NCI-H187 treated with DMSO at 0.1 percent for 48 hours (cell line): ENCODE measurements at places on chromosomes 6 and 20.

GRCh38 chr6:43511824-43512415 lies 1.8 kb upstream of the LRRC73 start:
- no peak for DNase-seq

GRCh38 chr6:43265564-43265963 lies 22.3 kb downstream of the TTBK1 start:
- no peak for DNase-seq

DNA sequence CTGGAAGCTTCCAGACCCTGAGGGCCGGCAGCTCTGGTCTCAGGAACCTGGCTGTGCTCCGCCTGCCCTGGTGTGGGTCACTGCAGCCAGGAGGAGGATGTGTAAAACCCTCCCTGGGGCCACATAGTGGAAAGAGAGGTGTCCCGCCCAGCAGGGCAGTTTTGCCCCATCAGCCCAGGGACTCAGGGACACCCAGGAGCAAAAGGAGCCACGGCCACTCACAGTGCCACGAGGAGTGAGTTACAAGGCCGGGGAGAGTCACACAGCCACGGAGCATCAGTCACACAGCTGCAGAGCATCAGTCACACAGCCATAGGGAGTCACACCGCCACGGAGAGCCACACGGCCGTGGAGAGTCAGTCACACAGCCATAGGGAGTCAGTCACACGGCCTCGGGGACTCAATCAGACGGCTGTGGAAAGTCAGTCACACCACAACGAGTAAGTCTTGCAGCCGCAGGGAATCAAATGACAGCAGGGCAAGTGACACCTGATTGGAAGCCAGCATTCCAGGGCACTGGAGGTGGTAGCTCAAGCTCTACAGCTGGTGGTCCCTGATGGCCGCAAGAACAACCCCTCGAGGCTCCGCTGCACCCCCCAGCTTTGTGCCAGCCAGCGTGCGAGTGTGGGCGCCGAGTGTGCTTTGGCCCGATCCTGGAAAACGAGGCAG lies 60.9 kb downstream of the DLL1 start:
- no peak for DNase-seq

DNA sequence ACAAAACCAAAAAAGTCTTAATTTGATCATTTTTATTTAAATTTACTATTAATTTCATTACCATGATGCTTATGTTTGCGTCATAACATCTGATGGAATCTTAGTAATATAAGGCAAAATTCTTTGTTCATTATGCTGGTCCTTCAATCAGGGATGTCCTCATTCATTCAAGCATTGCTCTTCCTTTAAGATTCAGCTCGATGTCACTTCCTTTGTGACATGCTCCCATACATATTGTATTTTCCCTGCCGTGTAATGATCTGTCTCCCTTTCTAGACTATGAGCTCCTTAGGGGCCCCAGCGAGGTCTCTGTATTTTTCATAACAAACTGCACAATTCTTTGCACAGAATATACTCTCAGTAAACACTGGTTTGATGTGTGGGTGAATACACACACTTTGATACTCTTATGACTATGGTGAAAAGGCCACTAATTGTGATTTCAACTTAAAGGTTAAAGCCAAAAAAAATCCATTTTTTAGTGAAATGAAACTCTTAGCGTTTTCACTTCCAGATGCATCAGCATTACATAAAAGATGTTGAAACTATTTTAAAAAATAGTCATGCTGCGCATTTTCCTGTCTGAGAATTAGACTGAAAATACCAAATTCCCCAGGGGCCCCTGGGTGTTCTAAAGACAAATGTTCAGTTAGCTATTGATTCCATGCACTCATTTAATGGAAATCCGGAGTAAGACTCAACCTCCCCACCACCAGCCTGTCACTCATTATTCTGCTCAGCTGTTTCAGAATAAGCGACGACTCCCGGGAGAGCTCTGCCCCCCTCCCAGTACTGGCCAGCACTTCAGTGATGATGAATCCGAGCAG lies 169.7 kb downstream of the ATXN1 start:
- no peak for DNase-seq

DNA sequence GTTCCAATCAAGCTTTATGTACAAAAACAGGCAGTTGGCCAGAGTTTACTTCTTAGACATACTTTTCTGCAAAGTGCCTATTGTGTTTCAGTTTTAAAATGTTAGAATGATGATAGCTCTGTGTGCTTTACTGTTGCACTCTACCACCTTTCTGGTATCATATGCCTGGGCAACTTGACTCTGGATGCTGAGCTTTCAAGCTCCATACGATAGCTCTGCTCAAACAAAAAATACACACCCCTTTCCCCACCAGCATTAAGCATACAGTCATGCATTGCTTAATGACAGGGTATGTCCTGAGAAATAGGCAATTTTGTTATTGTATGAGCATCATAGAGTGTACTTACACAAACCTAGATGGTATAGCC lies 123.1 kb downstream of the RCAN2 start:
- no peak for DNase-seq

DNA sequence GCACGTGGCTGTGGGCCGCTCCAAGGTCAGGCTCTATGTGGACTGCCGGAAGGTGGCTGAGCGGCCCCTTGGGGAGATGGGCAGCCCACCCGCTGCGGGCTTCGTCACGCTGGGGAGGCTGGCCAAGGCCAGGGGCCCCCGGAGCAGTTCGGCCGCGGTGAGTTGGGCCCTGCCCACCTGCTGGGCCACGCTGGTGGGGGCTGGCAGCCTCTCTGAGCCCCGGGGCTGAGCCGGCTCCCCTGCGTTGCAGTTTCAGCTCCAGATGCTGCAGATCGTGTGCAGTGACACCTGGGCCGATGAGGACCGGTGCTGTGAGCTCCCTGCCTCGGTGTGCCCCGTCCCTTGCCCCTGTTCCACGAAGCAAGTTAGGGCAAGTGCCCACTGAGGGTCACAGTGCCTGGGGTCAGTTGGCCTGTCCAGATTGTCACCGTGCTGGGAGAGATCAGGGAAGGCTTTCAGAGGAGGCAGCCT lies 27.1 kb downstream of the COL20A1 start:
- DNase-seq: no peak

GRCh38 chr20:16132036-16132798 lies 441.0 kb downstream of the KIF16B start:
- no peak for DNase-seq

GRCh38 chr6:111663692-111664564 lies 58.2 kb upstream of the TRAF3IP2 start:
- DNase-seq: peak; percentile 33

DNA sequence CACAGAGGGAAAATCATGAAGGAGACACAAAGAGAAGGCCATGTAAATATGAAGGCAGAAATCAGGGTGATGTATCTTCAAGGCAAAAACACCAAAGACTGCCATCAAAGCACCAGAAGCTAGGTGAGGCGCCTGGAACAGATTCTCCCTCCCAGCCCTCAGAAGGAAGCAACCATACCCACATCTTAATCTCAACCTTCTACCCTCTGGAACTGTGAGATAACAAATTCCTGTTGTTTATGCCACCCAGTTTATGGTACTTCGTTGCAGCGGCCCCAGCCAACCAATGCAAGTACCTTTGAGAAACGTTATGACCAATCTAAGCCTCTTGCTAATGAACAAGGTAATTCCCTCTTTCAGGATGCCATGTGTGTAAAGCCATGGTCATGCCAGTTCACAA lies 66.2 kb upstream of the STXBP5 start:
- DNase-seq: no peak

GRCh38 chr6:28940858-28941683 lies 17.3 kb upstream of the TRIM27 start:
- no peak for DNase-seq

GRCh38 chr20:8867038-8867740 lies 201.7 kb upstream of the PLCB4 start:
- no peak for DNase-seq

DNA sequence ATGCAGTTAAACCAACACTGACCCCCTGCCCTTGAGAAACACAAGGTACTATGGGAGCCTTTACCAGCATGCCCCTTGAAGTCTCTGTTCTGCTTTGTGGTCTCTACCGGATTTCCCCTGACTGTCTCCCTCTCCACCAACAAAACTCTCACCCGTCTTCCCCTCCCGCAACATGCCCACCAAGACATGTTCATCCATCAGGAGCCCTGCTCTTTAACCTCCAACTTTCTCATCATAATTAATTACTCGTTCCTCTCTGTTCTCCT lies 1.1 kb downstream of the ZNF165 start:
- DNase-seq: no peak
